ENCODE measurements at places on chromosomes 7 and 10.

DNA sequence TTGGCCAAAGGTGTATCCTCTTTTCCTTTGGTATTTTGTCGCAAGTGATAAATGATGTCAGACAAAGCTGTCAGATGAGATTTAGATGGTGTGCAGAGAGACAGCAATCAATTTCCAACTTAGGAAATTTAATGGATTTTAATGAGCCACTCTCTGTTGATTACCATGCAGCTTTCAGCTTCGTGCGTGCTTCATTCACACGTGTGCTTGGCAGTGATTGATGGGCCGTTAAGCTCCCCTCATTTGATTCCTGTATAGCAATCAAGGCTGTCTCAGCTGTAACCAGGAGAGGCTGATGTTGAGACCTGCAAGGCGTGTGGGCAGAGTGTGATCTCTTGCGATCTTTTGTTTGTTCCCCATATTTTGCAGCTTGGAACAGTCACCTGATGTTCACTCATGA lies 439.6 kb downstream of the CALN1 start:
- no peak for DNase-seq

DNA sequence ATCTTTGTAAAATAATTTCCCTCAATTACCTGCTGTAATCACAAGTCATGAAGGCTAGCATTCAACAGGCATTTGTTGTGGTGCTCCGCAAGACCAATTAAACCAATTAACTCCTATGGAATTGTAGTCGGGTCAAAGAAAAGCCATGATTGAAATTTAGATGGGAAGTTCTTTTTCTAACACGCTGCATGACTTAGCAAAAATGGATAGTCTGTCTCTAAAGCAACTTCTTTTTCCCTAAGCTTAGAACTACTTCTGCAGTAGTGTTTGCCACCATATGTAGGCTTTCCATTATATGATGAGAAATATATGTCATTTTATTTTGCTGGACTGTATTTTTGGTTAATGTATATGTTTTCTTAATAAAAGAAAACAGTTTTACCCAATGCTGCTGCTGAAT lies 119.1 kb downstream of the TSPAN12 start:
- DNase-seq: no peak

DNA sequence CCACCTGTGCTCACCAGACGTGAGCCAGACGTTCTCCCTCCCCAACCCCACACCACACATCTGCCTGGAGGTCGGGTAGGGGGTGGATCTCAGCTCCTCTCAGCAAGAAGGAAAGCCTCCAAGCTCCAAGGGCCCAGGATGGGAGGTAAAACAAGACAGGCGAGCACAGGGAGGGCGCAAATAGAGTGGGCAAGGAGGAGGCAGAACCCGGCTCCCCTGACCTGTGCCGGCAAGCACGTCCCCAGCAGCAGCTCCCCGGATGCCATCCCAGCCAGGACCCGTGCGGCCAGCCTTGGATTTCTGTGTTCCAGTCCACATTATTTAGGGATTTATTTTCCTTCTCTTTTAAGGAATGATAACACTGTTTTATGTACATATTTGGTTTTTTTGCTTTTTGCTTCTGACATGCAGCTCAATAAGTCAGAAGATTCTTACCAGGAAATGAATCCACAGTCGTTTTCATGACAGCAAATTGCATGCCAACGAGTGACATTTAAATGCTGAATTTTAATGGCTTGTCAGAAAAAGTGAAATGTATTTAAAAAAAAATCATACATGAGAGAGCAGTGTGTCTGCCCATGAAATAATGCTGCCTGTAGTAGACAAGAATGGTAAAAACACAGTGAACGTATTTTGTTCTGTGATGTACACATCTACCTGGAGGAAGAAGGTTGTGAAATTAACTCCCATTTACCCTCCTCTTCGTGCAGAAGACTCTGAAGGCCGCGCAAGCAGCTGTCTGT lies 276.5 kb downstream of the PTPRN2 start:
- DNase-seq: no peak

- no peak for DNase-seq
Measured at GRCh38 chr10:49627644-49628247, 13.9 kb downstream of the CHAT start.

GRCh38 chr7:87609916-87610315 lies 9.2 kb upstream of the ABCB1 start:
- no peak for DNase-seq

DNA sequence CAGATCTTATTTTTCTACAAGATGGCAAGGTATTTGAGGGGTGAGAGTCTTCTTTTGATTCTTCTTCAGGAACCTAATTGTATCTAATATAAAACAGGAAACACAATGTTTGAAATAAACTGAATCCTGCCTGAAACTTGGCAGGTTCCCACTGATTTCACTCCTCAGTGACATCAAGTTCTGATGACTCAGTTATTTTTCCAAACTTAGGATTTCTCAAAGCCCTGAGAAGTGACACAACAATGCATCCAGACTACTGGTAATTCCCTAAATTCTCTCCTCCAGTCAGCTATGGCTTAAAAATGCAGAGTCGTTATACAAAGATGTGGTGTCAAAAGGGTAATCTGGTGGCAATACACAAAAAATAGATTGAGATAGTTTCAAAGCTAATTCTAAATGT lies 80.9 kb downstream of the ABLIM1 start:
- no peak for DNase-seq

DNA sequence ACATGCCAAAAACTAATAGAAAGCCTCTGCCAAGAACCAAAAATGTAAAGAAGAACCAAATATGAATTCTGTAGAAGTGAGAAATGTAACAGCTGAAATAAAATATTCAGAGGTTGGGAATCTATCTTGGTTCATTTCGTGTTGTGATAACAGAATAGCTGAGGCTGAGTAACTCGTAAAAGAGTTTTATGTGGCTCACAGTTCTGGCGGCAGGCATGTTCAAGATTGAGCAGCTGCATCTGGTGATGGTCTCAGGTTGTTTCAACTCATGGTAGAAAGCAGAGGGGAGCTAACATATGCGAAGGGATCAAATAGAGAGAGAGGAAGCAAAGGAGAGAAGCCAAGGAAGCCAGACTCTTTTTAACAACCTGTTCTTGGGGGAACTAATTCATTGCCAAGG lies 717.2 kb downstream of the TNS3 start:
- no peak for DNase-seq

GRCh38 chr7:133911724-133912123 lies 215.4 kb upstream of the LRGUK start:
- no peak for DNase-seq

- DNase-seq: no peak
Measured at GRCh38 chr10:86200269-86200668, 166.3 kb downstream of the GRID1 start.

GRCh38 chr10:58593008-58593407 lies 80.3 kb downstream of the BICC1 start:
- DNase-seq: no peak

DNA sequence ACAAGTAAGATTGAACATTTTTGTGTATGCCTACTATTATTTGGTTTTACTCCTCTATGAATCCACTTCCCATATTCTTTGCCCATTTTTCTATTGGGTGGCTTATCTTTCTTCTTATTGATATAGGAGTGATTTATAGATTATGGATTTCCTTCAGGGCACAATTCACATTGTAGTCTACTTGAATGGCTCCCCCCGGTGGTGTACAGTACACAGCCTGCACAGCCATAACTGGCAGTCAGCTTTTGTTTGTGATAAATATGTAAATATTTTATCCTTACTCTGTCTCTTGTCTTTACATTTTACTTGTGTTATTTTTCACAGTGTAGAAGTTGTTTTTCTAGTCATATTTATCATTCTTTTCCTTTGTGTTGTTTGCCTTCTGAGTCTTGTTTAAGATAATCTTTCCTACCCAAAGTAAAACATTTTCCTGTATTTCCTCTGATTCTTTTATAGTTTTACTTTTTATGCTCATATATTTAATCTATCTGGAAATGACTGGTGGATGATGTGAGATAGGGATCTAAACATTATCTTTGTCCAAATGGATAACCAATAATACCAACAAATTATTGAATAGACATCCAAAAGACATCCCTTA lies 23.9 kb upstream of the CALD1 start:
- peak; percentile 26 for DNase-seq

DNA sequence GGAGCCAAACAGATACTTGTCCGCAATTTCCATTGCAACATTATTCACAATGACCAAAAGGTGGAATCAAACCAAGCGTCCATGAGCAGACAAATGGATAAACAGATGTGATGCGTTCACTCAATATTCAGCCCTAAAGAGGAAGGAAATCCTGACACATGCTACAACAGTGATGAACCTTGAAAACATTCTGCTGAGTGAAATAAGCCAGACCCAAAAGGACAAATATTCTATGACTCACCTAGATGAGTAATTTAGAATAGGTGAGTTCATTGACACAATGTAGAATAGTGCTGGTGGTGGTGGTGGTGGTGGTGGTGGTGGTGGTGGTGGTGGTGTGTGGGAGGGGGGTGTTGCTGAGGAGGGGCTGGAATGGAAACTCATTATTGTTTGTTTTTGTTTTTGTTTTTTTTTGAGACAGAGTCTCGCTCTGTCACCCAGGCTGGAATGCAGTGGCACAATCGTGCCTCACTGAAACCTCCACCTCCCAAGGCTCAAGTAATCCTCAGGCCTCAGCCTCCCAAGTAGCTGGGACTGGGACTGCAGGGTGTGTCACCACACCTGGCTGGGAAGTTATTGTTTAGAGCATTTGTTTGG lies 28.6 kb downstream of the SMKR1 start:
- DNase-seq: no peak

DNA sequence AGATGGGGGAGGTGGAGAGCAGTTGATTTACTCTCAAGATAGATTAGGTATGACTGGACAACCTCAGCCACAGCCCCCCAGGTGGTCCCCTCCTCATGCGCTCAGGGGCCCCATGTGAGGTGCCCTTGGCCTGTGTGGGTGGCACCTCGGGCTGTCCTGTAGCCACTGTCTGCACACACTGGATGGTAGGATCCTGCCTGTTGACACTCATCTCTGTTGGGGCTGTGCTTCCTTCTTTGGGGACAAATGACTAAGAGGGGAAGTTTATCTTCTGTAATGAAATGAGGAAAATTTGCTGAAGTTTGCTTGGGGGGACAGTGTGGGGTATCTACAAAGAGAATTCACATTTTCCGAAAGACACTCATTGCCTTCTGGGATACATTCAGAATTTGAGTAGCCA lies 53.6 kb upstream of the ANTXRL start:
- no peak for DNase-seq

DNA sequence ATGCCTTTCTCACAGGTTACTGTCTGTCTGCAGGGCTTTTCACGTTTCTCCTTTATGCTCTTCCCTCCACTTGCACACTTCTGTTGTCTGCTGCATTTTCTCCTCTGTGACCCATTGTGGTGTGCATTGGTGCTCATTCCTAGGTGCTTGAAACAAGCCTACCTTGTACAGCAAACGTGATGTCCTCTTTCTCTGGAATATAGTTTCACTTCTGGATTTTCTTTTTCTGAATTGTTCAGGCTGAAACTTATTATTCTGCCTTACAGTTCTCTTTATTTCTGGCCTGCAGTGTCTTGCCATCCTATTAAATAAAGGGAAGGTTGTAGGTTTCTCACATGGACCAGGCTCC lies 128.8 kb upstream of the SAMD8 start:
- DNase-seq: no peak

DNA sequence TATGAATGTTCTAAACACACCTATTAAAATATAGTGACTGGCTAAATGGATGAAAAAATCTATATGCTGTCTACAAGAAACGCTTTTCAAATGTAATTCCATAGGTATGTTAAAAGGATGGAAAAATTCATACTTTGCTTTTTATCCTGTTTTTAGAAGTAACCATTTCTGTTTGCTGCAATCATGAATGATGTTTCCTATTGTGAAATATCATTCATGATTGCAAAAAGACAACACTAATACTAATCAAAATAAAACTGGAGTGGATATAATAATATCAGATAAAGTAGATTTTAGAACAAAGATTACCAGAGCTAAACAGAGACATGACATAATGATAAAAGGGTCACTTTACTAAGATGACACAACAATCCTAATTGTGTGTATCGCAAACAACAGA lies 138.2 kb downstream of the FANK1 start:
- no peak for DNase-seq

DNA sequence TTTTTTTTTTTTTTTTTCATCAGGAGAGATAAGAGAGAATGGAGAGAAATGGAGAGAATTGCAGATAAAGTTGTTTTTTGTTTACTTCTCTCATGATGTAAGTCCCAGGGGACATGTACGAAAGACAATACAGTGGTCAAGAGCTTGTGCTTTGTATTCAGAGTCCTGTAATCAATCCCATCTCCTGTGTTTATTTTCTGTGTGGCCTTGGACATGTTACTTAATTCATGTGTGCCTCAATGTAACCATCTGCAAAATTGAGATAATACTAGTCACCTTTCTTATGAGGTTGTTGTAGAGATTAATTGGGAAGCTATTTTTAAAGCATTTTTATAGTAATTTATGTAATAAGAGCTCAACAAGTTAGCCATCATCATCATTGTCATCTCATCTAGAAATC lies 117.5 kb downstream of the CDK14 start:
- no peak for DNase-seq

- DNase-seq: peak; percentile 25
Measured at GRCh38 chr7:96075510-96076349, 246.2 kb downstream of the SLC25A13 start.

DNA sequence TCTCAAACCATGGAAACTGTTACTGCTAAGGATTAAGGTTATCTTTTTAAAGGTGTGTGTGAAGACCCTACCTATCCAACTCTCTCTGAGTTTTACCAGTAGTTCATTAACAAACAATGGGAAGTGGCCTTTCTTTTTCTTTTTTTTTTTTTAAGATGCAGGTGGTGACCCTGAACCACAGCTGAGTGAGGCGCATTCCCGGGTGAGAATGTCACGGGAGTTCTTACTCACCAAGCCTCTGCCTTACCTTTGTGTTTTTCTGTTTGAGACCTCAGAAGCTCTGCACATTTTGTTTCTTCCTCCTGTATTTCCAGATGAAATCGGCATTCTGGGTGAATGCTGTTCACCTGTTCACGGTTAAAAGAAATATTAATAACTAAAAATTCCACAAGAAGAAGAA lies 2.5 kb downstream of the VIPR2 start:
- DNase-seq: no peak

DNA sequence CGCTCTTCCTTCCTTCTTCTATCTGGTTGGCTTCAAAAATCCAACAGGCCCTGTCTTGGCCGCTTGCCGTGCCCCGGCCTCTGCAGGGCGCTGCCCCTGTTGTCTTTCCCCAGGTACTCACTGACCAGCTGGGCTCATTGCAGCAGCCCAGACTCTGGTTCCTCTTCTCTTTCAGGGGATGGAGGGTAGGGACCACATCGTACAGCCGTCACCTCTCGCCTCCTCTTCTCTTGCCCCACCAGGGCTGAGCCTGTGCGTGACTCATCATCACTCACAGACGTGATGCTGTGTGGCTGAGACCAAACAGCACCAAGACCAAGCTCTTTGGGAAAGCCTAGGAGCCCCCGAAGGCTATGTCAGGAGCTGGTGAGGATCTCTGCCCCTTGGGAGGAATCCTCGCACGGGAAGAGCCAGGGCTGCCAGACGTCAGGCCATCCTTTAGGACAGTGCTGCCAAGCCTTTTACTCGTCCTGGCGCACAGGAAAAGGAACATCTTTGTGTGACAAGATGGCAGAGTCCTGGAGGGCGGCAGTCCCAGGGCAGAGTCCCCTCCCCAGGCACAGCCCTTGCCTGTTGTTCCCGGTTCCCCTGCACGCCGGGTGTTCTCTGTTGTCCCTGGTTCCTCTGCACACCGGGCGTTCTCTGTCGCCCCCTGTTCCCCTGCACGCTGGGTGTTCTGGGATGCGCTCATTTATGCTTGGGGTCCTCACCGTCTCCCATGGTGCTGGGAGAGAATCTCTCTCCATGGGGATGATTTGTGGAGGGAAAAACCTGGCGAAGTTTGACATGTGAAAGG lies 188.5 kb upstream of the SHH start:
- no peak for DNase-seq

GRCh38 chr7:28155964-28156363 lies 24.6 kb downstream of the JAZF1 start:
- DNase-seq: no peak

- DNase-seq: no peak
Measured at GRCh38 chr7:44964384-44964830, 14.4 kb downstream of the MYO1G start.

Measured in activated T-cell treated with anti-CD3 and anti-CD28 coated beads for 1 hour (primary cell).